ENCODE measurements at places on chromosomes 3 and 15.

DNA sequence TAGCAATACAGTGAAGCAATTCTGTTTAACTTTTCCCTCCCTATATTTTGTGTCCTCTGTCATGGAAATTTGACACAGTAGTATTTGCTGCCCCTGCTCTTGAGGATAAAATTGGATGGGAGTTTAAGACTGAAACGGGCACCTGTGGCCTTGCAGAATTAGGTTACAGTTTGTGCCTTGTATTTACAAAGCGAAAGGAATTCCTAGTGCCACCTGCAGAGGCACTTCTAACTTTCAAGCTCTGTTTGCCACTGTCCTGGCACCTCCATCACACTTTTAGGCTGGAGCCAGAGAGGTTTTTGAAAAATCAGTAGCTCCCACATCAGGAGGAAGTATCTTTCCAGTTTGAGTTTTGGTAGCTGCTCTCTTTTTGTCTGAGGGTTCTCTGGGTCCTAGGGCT is 39.5 kb downstream of the CD86 start:
- DNase-seq: no peak

- DNase-seq: peak; percentile 42
Observed at GRCh38 chr15:78811124-78811824, at the start of gene ADAMTS7. ADAMTS7 (minus strand) TSS chr15:78811464; CDS start chr15:78811220, 244 bp downstream.

DNA sequence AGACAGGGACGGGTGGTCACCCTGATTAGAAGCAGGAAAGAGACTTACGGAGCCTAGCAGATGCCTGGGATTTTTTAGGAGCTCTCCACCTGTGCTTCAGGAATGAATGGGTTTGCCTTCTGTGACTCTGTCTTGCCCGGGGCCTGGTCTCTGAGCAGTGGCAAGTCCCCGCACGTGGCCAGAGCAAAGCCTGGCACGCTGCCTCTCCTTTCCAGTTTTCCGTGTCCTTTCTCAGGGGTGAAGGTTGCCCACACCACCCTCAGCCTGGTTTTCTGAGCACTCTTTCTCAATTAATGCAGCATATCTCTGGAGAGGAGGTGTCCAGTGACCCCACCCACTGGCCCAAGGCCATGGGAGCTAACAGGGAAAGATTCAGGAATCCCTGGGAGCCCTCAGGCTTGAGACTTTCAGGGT is 14.5 kb upstream of the CHST14 start:
- DNase-seq: no peak

GRCh38 chr3:119314821-119315220 is 20.6 kb downstream of the ARHGAP31 start:
- DNase-seq: no peak

GRCh38 chr3:179181021-179181472 is 32.9 kb downstream of the PIK3CA start:
- no peak for DNase-seq

- DNase-seq: no peak
Observed at GRCh38 chr3:186236357-186237020, 125.5 kb downstream of the DGKG start.

DNA sequence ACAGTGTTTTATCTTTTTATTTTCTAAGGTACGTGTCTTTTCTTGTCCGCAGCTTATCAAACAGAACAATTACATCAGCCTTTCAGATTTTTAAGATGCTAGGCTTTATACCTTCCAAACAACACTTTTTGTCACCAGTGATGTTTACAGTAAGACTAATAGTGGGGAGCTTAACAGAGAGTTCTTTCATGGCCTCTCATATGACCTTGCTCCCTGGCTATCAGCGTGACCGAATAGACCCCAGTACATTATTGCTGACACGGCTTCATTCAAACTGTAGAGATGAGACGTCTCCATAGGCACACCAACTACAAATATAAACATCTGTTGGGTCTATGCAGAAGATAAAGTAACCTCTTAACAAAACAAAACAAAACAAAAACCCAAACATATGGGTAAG is 477.6 kb upstream of the KCNMB2 start:
- no peak for DNase-seq

DNA sequence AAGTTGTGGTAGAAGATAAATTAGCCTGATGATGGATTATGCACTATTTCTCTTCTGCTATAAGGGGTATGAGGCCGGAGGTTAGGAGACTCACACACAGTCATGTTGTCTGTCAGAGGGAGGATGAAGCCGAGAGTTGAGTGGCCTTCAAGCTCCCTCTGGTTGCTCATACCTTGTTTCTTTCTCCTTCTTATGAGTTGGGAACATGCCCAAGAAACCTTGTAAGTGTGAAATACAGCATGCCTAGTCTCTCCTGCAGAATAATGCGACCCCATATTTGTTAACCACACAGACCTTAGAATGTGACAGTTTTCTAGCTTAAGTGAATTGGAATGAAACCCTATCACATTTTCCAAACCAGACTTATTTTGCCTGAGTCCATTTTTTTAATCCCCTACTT is 366.7 kb downstream of the PTPRG start:
- DNase-seq: no peak

- no peak for DNase-seq
Observed at GRCh38 chr3:128794067-128794768, 68.2 kb downstream of the RAB7A start.

Data from effector CD4-positive, alpha-beta T cell (primary cell).